Daoy (cell line): ENCODE measurements at places on chromosomes 1 and 21.

- peak; percentile 62 for DNase-seq
These were observed 158.3 kb upstream of the CACNA1E start for GRCh38 chr1:181324797-181325616.

DNA sequence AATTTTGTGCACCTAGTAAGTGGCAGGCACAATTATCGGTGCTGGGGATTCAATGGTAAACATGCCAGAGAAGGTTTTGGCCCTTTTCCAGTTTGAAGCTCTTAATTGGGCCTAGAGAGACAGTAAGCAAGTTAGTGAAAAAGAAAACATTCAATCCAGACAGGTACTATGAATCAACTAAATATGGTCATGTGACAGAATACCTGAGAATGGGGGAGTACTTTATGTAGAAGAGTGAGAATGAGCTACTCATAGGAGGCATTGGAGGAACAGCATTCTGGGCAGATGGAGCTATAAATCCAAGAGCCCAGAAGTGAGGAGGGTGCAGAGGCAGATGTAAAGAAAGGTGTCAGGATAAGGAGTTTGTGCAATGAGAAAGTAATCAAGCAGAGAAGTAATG is 1017.9 kb downstream of the ADGRL2 start:
- no peak for DNase-seq

- DNase-seq = no peak
These were observed 58.3 kb downstream of the MACF1 start for GRCh38 chr1:39262802-39263201.

DNA sequence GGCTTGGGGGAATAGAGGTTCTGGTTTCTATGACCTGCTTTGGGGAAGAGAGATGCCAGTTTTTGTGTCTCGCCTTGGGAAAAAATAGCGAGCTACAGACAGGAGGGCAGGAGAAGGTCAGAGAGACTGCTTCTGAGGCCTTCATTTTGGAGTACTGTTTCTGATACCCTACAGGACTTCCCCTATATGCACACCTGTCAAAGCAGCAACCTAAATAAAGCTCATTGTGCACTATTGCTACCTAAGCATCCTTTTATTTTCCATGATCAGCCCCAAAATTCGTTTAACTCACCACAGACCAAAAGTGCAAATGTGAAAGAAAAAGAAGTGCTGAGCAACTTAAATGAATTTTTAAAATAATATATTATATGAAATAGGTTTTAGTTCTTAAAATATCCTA is 145.6 kb upstream of the CHRM3 start:
- DNase-seq = no peak

- DNase-seq = no peak
These were observed 368.3 kb upstream of the C1orf174 start for GRCh38 chr1:4268262-4268888.

DNA sequence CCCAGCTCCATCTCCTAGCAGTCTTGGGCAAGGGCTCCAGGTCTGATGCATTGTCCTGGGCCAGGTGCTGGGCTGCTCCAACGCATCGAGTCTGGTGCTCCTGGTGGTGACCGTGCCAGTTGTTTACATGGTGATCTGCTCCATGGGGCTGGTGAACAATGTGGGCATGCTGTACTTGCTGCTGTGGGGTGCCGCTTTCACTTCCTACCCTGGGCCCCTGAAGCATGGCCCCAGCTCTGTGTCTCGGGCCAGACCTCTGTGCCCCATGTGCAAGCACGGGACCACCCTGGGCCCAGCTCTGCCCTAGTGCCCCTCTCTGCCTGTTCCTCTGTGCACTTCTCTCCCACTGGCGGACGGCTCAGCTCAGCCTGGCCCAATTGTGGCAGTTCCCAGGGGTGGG is 119.4 kb downstream of the MAST2 start:
- DNase-seq = no peak

DNA sequence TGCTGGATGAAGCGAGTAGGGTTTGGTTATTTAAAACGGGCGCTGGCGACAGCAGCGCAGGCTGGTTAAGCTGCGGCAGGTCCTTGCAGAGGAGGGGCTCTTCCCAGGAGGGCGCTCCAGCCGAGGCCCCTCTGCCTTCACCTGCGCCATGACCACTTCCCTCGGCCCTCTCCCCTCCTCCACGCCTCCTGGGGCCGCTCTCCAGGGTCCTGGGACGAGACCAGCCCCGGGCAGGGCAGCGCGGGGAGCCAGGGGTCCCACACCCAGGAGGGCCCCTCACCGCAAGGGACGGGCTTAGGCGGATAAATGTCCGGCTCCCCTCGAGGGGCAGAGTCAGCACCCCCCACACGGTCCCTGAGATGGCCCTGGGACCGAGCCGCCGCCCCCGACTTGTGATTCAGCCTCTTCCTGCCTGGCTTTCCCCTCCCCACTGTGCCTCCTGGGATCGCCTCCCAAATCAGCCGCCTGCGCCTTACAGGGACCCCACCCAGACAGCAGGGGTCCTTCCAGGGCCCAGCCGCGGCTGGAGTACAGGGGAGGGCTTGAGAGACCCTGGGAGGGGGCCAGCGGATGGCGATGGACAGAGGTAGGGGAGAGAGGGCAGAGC is 380.7 kb downstream of the MATN1 start:
- DNase-seq = no peak

DNA sequence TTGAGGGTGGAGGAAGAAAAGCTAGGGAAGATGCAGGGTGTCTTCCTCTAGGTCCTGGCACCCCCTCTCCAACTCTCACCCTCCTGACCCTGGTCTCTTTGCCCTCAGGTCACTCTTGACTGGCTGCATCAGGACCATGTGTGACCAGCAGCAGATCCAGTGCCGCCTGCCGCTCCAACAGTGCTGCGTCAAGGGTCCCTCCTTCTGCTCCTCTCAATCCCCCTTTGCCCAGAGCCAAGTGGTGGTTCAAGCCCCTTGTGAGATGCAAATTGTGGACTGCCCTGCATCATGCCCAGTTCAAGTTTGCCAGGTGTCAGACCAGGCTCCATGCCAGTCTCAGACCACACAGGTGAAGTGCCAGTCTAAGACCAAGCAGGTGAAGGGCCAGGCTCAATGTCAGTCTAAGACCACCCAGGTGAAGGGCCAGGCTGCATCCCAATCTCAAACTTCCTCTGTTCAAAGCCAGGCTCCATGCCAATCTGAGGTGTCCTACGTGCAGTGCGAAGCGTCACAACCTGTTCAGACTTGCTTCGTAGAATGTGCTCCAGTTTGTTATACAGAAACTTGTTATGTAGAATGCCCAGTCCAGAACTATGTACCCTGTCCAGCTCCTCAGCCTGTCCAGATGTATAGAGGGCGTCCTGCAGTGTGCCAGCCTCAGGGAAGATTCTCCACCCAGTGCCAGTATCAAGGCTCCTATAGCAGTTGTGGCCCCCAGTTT is 1.8 kb downstream of the KPRP start:
- DNase-seq = no peak

GRCh38 chr1:214550857-214551435 is 456 bp downstream of the PTPN14 start:
- DNase-seq = no peak

DNA sequence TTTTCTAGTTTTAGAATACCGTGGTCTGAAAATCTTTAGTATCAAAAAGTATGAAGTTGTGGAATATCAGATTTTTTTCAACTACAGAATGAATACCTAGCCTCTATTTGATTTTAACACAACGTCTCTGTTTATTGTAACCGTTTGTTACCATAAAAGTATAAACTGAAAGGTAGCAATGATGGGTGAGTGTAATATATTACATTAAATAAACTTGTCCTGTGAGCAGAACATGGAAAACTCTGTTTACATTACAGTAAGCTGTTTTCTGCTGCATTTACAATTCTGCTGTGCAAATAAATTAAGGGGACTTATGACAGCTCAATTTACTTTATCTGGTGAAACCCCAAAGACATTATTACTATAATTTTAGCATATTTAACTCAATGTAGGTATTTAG is 62.5 kb downstream of the CHRM3 start:
- DNase-seq = no peak

DNA sequence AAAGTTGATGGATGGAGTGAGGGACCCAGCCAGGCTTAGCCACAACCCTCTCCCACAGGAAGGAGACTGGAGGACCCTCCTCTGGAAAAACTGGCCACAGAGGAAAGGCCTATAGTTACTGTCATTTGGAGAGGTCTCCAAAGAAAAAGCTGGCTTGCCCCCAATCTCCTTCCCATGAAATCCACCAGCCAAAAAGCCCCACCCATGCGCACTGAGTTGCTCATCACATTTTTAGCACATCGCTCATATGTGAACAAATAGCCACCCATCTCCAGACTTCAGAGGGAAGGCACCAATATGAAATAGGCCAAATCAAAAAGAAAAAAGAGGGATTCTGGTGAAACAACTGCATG is 36.9 kb upstream of the QSOX1 start:
- peak; percentile 65 for DNase-seq

DNA sequence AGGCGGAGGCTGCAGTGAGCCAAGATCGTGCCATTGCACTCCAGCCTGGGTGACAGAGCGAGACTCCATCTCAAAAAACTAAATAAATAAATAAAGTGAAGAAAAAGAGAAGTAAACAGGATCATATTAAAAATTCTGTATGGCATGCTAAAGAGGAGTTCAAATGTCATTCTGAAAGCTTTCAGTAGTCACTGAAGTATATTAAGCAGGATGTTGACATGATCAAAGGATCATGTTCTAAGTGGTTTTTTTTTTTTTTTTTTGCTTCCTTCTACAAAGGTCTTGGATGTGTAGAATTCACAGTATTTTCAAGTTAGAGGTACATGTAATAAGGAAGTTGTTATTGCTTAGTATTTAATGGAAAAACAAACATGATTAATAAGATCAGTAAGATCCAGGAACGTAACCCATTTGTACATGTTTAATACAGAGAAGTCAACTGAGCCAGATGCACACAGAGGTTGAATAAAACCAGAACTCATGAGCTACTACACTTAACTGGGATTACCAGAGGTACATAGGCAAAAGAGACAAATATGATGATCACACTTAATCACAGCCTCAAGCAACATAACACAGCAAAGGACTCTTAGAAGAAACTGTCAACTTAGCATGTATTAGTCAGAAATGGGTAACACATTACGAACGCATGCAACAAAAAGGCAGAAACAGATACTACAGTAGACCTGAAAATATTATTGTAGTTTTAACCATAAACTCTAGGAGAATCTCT is 12.2 kb downstream of the CDC42BPA start:
- DNase-seq = no peak

DNA sequence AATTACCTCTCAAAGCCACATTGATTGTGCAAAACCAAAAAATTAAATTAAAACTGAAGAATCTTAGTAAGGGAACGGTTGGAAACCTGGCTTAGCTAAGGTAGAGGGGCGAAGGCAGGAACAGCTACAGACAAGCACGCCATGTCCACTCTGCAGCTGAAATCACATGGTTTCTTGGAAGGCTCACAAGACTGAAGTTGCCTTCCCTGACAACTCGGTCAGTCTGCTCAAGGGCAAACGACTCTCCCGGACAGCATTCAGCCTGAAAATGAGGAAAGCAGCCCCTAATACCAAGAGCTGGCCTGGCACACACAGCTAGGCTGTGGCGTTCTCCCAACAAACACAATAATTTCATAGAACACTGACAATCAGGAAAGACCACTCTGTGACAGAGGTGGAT is 22.7 kb upstream of the BECN2 start:
- no peak for DNase-seq

GRCh38 chr1:221672239-221672645 is 69.6 kb downstream of the DUSP10 start:
- peak; percentile 82 for DNase-seq
